Osteocyte (in vitro differentiated cells): ENCODE measurements at places on chromosomes 3 and 15. TPM values are rescaled to one million over a fixed set of nuclear protein-coding genes. Genes with fewer than 3 reads are reported as not detected.

DNA sequence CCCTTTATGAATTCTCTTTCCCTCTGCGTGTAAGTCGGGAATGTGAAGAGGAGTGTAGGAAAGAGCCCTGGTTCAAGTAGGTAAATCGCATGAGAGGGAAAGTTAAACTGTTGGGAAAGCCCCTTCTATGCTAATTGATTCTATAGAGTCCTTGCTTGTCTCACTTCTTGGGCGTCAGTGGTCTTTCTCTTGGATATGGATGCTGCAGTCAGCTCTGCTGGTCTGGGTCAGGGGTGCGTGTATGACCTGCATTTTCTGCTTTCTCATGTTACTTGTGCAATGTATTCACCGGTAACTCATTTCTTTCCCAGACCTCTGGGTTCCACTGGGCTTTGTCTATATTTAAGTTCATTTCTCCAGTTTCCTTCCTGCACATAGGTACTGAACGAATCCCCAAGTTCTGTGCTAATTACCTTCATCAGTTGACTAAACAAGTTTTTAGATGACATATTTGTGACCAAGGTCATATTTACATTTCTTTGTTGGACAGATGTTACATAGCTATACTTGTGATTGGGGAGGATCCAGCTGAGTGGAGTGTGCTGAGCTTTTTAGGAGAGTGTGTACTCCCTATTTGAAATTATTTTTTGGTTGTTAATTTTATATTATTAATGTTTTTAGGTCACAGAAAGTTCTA lies 1.4 kb downstream of the SETD5 start:
- DNase-seq, result no peak

- DNase-seq, result no peak
Observed at GRCh38 chr3:80439490-80439889, 671.7 kb upstream of the ROBO1 start.

GRCh38 chr3:49602877-49603411 lies 48.7 kb downstream of the BSN start:
- peak; percentile 62 for DNase-seq

GRCh38 chr3:18283680-18284079 lies 141.5 kb downstream of the SATB1 start:
- DNase-seq, result no peak

FHIT gene
- 1.6 and 2.3 TPM in 2 replicates for total RNA-seq

PIERCE2 gene
- 3.0 TPM in 2 replicates for total RNA-seq
